Smooth muscle cell of the pulmonary artery (primary cell): ENCODE measurements at places on chromosomes 11 and 22. TPM values are rescaled to one million over a fixed set of nuclear protein-coding genes. Genes with fewer than 3 reads are reported as not detected.

The SLC7A4 gene
- 0.30 and 1.1 TPM in 2 replicates for total RNA-seq

The CCDC116 gene
- 0.20 and 0.26 TPM in 2 replicates for total RNA-seq

The NPTXR gene
- 4.7 and 7.8 TPM in 2 replicates for total RNA-seq

The TRMT2A gene
- 44.6 and 63.3 TPM in 2 replicates for total RNA-seq

The KDELR3 gene
- total RNA-seq, result 134 and 166 TPM in 2 replicates

The EIF3L gene
- 343 and 385 TPM in 2 replicates for total RNA-seq

The OR8D1 gene
- total RNA-seq, result not detected in 2 replicates

The SMC1B gene
- 0.07 TPM in 1 of 2 replicates, not detected in the other for total RNA-seq

The SIK3 gene
- 23.5 and 24.5 TPM in 2 replicates for total RNA-seq

The C11orf97 gene
- total RNA-seq, result not detected in 2 replicates

The PAK1 gene
- 21.4 and 24.5 TPM in 2 replicates for total RNA-seq

The XKR3 gene
- not detected in 2 replicates for total RNA-seq

The CRYBA4 gene
- total RNA-seq, result not detected in 2 replicates

The C11orf91 gene
- total RNA-seq, result 0.17 and 0.26 TPM in 2 replicates

The ARHGAP8 gene
- 0.03 TPM in 1 of 2 replicates, not detected in the other for total RNA-seq

The OR51E2 gene
- 0.33 TPM in 1 of 2 replicates, not detected in the other for total RNA-seq

The RGL4 gene
- not detected in 2 replicates for total RNA-seq

The HBG2 gene
- total RNA-seq, result not detected in 2 replicates

The DRICH1 gene
- total RNA-seq, result 0.17 and 0.26 TPM in 2 replicates

The KCNQ1 gene
- not detected in 2 replicates for total RNA-seq

The F2 gene
- not detected in 2 replicates for total RNA-seq

The TMEM132A gene
- total RNA-seq, result 16.5 and 41.5 TPM in 2 replicates

The HEPN1 gene
- not detected in 2 replicates for total RNA-seq

The BCO2 gene
- total RNA-seq, result 1.4 and 1.6 TPM in 2 replicates

The FGF3 gene
- total RNA-seq, result not detected in 2 replicates

The C11orf16 gene
- not detected in 2 replicates for total RNA-seq

The BBOX1 gene
- not detected in 2 replicates for total RNA-seq

The RAC2 gene
- total RNA-seq, result 3.0 and 6.3 TPM in 2 replicates

The OR5A1 gene
- total RNA-seq, result not detected in 2 replicates

The CASP4 gene
- 101 and 111 TPM in 2 replicates for total RNA-seq

The CASP5 gene
- total RNA-seq, result not detected in 2 replicates

The CFAP68 gene
- 10.1 and 11.6 TPM in 2 replicates for total RNA-seq

The MEI1 gene
- total RNA-seq, result 0.20 and 0.26 TPM in 2 replicates

The TEX54 gene
- total RNA-seq, result not detected in 2 replicates

The MS4A8 gene
- total RNA-seq, result not detected in 2 replicates

The OR4A16 gene
- total RNA-seq, result not detected in 2 replicates

The MOGAT2 gene
- not detected in 2 replicates for total RNA-seq

The PHF5A gene
- 32.9 and 33.9 TPM in 2 replicates for total RNA-seq

The APOC3 gene
- total RNA-seq, result not detected in 2 replicates

The KRTAP5-10 gene
- total RNA-seq, result not detected in 2 replicates

The OR5B21 gene
- total RNA-seq, result not detected in 2 replicates

The OR8D4 gene
- not detected in 2 replicates for total RNA-seq

The HSPB2 gene
- 0.79 and 1.4 TPM in 2 replicates for total RNA-seq

The MUC6 gene
- total RNA-seq, result not detected in 2 replicates

The OR2AT4 gene
- not detected in 2 replicates for total RNA-seq

The MIOX gene
- 0.10 TPM in 1 of 2 replicates, not detected in the other for total RNA-seq

The PLEKHA7 gene
- 0.26 and 0.39 TPM in 2 replicates for total RNA-seq

The CD248 gene
- 51.9 and 182 TPM in 2 replicates for total RNA-seq

The CAVIN3 gene
- 53.3 and 111 TPM in 2 replicates for total RNA-seq

The AQP11 gene
- 1.6 and 3.0 TPM in 2 replicates for total RNA-seq

The OTUB1 gene
- total RNA-seq, result 43.1 and 44.3 TPM in 2 replicates

The PLEKHB1 gene
- total RNA-seq, result 2.1 and 2.5 TPM in 2 replicates

The DGAT2 gene
- 2.3 and 10.3 TPM in 2 replicates for total RNA-seq

The SLC5A1 gene
- total RNA-seq, result not detected in 2 replicates

The API5 gene
- total RNA-seq, result 58.4 and 68.0 TPM in 2 replicates
